ENCODE measurements at places on chromosomes 4 and X.
A peak's percentile ranks its signal among the peaks of the same experiment; 100 is the strongest.

- no peak for DNase-seq
Measured at GRCh38 chr4:107863416-107863815, 38.7 kb downstream of the SGMS2 start.

DNA sequence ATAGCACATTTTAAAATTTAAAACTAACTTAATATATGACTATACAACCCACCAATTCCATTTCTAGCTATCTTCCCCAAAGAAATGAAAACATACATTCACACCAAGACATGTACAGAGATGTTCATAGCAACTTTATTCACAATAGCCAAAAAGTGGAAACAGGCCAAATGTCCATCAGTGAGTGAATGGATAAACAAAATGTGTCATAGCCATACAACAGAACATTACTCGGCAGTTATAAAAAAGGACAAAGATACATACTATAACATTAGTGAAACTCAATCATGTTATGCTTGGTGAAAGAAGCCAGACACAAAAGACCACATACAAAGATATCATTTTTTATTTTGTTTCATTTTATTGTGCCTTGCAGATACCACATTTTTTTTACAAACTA, 396.8 kb downstream of the PACRGL start:
- no peak for DNase-seq

DNA sequence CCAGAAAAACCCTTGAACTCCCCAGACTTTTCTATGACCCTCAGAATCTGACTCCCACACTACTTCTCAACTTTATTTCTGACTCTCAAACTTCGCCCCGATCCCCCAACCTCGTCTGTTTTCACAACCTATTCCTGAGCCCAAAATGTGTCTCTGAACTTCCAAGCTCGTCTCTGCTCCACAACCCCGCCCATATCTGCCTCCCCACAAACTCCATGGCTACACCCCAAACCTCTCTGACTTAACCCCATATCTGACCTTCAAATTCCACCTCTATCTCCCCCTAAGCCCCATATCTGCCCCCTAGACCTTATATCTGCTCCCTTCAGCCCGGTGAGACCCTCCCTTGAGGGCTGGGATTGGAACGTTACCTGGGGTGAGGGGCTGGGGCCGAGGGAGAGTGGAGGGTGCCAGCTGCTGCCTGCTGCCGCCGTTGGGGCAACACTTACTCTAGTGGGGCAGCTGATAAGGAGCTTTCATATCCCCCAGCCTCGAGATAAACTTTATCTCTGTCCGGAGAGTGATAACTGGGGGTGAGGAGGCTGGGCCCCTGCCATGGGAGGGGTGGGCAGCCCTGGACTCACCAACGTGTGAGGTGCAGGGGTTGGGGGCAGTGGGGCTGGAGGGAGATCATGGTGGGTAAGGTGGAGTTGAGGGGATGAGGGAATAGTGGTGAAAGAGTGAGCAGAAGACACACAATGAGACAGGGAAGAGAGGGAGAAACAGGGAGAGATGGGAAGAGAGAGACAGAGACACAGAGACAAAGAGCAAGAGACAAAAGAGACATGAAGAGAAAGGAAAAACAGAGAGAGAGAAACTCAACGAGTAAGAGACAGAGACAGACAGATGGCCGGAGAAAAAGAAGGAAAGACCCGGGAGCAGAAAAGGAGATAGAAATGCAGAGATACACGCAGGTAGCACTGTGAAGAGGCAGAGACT, 1.4 kb downstream of the GATA1 start:
- DNase-seq = no peak

DNA sequence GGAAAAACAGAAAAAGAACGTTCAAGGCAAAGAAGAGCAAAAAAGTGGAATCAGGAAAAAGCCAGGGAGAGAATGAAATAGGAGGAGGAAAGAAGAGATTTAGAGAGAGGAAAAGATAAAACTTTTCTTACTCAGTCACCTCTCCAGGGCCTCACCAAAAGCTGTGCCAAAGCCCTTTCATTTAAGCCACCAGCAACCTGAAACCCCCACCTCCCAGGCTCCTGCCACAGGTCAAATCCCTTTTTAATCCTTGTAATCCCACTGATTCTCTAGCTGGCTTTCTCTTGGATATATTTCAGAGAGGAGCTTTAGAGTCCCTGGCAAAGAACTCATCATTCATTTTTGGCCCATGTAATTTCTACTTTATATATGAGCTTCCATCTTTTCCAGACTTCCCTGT, 25.7 kb upstream of the XIAP start:
- peak; percentile 61 for DNase-seq

DNA sequence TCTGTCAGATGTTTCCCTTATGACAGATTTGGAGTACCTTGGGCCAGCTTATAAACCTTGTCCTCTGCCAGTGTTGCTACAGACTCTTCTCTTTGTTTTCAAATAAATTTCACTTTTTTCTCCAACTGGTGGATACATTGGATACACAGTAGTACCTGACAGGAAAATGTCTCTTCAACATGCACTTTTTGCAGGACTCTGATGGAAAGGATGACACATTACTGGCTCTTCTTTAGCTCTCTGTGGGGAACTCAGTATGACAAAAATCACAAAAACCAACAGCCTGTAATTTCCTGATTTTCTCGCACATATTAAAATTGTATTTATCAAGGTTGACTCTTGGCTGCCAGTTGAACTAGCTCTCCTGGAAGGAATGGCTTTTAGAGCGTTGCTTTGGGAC, 61.3 kb upstream of the GIMD1 start:
- DNase-seq = no peak

DNA sequence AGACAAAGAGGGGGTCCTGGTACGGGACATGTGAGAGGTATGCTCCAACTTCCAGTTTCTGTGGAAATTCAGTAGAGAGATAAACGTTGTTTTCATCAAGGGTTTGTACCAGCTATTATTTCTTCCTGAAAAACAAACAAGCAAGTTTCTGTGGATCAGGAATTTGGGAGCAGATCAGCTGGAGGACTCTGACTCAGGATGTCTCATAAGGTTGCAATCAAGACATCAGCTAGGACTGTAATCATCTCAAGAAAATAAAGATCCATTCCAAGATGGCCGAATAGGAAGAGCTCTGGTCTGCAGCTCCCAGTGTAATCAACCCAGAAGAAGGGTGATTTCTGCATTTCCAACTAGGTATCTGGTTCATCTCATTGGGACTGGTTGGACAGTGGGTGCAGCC, 23.5 kb upstream of the NFKB1 start:
- DNase-seq = no peak

DNA sequence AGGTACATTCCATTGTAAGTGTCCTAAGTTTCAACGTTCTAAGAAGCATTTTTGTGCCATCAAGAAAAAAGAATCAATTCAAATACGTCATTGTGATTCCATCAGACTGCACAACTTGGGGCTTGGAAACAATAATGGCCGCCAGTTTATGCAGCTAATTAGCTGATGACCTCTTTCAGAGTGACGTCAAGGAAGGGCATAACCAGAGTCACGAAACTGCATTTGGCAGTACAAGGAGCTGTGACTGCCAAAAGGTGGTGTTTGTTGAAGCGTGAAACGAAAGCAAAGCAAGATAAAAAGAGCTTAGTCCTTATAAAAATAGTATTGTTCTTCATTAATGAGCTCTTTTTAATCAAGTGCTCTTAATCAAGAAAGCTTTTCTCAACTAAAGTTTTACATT, 81.1 kb upstream of the SH3RF1 start:
- DNase-seq = no peak

DNA sequence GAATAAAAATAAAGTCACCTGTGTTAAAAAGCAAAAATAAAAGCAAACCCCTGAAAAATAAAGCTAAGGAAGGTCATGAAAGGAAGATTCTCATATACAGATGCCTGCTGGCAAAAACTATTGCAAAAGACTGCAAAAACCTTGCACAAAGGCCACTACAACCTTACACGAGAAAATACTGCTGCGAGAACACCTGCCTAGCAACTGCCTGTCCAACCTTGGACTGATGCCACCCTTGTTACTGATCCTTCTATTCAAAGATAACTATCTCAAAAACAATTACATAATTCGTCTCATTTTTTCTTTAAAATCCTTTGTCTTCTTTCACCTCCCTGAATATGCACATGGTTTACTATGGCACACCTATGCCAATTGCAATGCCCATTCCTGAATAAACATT, 49.6 kb downstream of the SLC2A9 start:
- DNase-seq = no peak

GRCh38 chr4:47749858-47750257, 88.0 kb downstream of the CORIN start:
- DNase-seq = no peak

DNA sequence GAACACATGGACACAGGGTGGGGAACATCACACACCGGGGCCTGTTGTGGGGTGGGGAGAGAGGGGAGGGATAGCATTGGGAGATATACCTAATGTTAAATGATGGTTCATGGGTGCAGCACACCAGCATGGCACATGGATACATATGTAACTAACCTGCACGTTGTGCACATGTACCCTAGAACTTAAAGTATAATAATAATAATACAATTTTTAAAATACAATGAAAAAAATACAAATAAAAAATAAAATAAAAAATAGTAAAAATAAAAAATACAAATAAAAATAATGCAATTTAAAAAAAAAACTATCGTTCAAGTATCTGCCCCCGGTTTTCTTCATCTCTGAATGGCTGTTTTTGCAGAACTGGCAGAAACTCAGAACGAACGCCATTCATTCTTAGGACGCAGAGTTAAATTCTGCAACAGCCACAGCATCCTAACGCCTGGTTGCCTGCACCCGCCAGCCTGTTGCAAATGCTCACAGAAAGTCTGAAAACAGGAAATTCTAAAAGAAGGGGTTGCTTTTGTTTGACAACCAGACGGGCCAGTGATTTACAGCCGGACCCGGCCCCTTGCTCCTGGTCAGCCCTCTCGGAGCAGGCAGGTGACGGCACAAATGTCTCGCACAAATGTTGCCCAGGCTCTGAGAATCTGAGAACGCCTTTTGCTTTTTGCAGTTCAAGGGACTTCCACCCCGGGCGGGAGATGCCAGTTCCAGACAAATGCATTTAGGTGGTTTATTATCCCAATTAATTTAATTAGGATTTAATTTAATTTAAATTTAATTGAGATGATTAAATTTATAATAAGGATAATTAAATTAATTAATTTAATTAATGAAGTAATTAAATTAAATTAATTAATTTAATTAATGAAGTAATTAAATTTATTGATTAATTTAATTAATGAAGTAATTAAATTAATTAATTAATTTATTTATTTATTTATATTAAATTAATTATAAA, 47.8 kb downstream of the CRLF2 start:
- peak; percentile 51 for DNase-seq

- DNase-seq = no peak
Measured at GRCh38 chr4:31417040-31417439, 696.9 kb downstream of the PCDH7 start.

DNA sequence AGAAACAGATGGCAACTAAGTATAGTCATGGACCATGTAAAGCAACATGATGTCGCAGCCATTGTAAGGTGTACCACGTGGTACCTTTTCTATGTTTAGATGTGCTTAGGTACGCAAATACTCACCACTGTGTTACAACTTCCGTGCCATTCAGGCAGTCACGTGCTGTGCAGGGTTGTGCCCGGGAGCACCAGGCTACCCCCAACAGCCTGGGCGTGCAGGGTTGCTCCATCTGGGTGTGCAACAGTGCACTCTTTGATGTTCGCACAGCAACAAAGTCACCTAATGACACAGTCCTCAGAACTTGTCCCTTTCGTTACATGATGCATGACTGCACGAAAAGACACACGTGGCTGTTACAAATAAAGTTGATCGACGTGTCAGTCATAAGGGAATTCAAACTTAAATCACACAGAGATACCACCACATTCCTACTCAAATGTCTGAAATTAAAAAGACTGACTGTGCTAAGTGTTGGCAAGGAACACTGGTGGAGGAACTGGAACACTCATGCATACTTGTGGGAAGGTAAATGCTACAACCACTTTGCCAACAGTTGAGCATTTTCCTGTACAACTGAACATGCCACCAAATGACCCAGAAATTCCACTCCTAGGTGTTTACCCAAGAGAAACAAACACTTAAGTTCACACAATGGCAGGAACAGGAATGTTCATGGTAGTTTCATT, 24.3 kb downstream of the CPLX1 start:
- DNase-seq = no peak

- no peak for DNase-seq
Measured at GRCh38 chr4:113810906-113811305, 49.4 kb upstream of the CAMK2D start.

GRCh38 chrX:2632533-2633504, 58.3 kb upstream of the CD99 start:
- no peak for DNase-seq

DNA sequence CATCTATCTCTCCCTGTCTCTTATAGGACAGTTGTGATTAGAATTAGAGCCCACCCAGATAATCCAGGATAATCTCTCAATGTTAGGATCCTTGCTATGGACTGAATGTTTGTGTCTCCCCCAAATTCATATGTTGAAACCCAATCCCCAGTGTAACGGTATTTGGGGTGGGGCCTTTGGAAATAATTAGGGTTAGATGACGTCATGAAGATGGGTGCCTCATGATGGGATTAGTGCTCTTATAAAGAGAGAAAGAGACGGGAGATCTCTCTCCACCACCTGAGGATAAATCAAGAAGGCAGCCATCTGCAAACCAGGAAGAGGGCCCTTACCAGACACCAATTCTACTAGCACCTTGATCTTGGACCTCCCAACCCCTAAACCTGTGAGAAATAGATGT, 33.7 kb upstream of the SHISA3 start:
- DNase-seq = no peak

DNA sequence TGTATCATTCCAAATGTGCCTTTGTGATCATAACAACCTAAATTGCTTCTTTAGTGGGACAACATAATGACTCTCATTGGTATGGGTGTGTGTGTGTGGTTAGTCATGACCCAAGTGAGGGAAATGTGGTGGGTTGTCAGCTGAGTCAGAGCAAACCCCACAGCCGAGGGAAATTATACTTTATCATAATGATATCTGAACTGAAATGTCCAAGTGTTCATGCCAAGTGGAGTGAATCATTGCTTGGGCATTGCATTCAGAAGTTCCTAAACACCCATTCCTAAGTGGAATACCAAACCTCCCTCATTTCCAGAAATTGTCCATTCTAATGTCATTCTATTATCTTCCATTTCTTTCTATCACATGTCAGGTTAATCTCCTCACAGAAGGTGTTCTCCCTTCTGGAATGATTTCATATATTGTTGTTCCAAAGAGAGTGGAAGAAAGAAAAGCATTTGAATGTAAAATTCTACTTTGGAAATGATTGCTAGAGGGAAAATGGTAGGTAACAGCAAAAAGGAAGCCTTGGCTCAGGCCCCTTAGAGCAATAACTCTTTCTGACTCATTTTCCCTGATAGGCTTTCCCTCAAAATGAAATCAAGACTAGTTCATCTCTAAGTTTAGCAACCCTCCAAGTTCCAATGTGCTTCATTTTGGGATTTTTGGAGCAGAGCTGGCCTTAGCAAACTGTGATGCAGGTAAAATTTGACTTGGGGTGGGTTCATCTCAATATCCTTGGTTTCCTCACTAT, 230.7 kb upstream of the KCNIP4 start:
- no peak for DNase-seq

Measured in D341Med (cell line).